Endothelial cell (in vitro differentiated cells): ENCODE measurements at places on chromosomes 2 and 18.

DNA sequence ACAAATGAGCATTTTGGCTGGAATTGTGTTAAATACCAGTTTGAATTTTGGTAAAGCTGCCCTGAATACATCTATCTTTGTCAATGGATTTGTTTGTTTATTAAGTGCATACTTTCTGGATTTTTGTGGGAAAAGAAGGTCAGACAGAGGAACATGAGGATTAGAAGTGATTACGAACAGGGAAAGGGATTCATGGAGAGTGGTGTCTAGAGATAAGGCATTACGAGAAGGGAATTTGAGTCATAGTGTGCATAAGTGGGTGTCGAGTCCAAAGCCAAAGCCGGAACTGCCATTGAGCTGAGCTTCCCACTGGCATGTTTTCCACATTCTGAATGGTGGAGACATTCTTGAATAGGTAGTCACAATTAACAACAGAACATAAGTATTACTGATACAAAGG is 68.9 kb upstream of the EFEMP1 start:
- no peak for DNase-seq

DNA sequence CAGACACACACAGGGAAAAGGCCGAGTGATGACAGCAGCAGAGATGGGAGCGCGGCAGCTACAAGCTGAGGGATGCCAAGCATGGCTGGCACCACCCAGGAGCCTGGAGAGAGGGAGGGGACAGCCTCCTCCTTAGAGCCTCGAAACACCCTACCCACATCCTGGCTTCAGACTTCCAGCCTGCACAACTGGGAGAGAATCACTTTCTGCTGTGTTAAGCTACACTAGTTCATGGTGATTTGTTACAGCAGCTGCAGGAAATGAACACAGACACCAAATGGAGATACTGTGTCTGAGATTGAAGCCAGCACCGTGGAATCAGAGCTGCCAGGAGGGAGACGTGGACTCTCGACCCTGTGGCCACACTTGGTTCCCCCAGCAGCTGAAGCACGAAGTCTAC is 27.5 kb upstream of the FOSL2 start:
- no peak for DNase-seq

- DNase-seq = no peak
These were observed 10.7 kb downstream of the LYPD1 start for GRCh38 chr2:132659331-132659730.

DNA sequence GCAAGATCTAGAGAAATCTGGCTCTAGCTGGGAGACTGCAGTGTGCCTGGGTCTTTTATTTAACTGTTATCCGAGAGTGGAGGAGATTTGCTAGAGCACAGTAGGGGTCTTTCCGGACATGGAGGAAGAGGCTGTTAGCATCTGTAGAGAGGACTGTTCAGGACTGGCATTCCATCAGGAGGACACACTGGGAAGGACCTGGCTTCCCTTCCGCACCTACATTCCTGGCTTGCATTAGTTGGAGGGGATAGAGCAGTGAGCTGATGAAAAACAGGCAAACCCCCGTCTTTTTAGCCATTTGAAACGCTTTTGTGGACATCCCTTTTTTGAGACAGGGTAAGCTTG is 874 bp upstream of the PIEZO2 start:
- no peak for DNase-seq

DNA sequence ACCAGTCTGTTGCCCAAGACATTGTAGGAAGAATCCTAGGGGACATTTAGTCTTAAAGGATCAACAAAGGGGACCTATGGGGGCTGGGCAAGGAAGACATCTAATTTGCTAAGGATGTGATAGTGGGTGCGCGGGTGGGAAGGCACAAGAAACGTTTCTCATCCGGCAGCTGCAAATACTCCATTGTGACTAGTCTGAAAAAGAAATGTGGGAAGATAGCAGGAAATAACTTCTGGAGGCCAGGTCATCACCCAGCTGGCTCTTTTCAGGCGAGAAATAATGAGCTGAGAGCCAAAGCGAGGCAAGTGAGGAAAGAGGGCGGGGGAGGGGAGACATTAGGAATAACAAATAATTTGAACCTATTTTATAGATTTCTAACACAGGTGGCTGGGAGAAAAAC is 70.3 kb upstream of the NCK2 start:
- no peak for DNase-seq

- no peak for DNase-seq
These were observed 24.1 kb downstream of the ST8SIA5 start for GRCh38 chr18:46732801-46733200.

GRCh38 chr2:8144785-8145184 is 537.1 kb upstream of the ID2 start:
- DNase-seq = no peak

DNA sequence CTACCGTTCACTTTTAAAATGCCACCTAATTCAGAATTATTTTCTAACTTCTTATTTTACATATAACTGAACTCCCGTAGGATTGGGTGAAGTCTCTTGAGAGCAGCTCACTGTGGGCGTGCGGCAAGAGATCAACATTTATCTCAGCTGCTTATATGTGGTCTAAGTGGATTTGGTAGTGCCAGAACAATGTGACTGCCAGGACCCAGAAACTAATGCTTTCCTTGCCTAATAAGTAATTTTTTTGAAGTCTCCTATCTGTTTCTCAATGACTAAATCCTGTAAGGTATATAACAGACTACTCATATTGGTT is 11.2 kb upstream of the NFE2L2 start:
- no peak for DNase-seq

- no peak for DNase-seq
These were observed 650.4 kb downstream of the RNF144A start for GRCh38 chr2:7567646-7568045.

DNA sequence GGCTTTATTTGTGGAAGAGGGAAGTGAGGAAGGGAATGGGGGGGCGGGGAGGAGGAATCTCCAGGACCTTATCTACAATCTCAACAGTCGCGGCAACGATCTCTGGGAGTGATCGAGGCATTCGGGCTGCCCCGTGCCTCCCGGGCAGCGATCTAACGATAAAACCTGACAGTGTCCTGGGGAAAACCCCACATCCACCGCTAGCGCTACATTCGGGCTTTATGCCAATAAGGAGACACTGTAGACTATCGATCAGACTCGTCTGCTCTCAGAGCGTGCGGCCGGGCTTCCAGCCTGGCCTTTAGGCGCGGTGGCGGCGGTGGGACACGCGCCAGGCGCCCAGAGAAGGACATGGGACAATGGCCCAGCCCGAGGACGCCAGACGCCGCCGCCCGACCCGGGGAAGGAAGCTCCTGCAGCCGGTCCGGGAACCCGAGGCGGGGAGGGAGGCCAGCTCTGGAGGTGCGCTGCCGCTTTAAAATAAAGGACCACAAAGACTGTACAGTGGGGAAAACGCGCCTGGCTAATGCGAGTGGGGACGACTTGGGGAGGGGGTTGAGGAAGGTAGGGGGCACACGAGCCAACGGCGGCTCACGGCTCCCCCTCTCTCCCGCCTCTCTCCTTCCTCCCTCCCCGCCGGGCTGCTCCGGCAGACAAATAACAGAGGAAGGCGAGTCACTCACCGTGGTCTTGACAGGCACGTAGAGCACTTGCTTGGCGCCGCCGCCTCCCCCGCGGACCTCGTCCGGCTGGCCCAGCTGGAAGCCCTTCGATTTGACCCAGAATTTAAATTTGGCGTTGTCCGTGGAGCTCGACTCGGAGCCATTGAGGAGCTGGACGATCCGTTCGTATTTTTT is 2.2 kb downstream of the NOL4 start:
- DNase-seq = peak; percentile 56

GRCh38 chr2:230714136-230714480 is 1.5 kb downstream of the CAB39 start:
- peak; percentile 10 for DNase-seq

DNA sequence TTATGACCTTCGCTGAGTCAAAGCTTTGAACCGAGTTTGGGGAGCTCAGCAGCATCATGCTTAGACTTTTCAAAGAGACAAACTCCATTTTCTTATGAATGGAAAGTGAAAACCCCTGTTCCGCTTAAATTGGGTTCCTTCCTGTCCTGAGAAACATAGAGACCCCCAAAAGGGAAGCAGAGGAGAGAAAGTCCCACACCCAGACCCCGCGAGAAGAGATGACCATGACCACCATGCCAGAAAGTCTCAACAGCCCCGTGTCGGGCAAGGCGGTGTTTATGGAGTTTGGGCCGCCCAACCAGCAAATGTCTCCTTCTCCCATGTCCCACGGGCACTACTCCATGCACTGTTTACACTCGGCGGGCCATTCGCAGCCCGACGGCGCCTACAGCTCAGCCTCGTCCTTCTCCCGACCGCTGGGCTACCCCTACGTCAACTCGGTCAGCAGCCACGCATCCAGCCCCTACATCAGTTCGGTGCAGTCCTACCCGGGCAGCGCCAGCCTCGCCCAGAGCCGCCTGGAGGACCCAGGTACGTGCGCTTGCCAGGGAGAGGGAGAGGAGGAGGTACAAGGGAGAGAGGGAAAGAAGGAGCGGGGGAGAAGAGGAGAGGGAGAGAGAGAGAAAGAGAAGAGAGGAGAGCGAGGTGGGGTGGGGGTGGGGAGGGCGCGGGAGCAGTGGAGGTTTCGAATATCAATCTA is at the start of gene DLX1:
TSS of gene DLX1 (plus strand) at position 48 of the 700 bp plus-strand sequence. CDS start at position 219, 171 bp downstream.
- DNase-seq = no peak

DNA sequence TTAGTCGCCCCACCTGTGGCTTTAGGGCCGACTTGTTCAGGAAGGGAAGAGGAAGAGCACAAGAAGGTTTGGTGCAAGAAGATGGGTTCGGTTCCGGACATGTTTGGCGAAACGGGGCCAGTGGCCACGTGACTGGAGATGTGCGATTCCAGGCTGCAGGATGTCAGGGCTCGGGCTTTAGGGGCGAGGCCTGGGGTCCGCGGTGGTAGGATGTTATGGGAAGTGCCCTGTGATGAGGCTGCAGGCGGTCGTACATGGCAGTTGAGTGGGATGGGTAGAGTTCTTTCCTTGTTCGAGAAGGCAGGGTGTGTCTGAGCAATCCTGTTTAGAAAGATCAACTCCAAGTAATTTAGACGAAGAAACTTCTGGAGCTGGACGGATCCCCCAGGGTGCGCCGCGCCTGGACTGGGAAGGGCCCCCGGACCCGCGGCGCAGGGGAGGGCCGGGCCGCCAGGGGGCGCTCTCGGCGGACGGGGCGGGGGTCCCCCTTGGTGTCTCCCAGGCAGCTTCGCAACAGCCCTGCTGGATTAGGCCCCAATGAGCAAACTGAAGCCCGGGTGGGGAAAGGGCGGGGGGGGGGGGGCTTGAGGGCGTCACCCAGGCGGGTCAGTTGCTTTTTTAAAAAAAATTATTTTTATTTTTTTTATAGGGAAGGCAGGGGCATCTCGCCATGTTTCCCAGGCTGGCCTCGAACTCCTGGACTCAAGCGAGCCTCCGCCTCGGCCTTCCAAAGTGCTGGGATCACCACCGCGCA is 17.2 kb upstream of the SDC1 start:
- peak; percentile 47 for DNase-seq

GRCh38 chr2:99027856-99028255 is 91.8 kb upstream of the CRACDL start:
- DNase-seq = no peak

DNA sequence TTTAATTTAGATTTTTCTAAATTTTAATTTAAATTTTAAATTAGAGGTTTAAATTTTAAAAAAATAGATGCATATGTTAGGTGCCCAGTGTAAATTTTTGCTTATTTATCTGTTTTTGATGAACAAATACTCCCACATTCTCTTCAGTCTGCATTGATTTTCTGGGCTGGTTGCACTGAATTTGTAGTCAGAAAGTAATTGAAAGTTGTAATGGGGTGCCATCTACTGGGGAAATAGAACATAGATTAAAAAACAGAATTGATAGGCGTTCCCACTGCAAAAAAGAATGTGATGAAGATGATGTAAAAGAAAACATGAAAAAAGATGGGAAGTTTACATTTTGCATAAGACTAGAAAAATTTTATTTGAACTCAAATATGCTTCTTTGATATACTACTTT is 51.7 kb upstream of the CCDC85A start:
- no peak for DNase-seq

DNA sequence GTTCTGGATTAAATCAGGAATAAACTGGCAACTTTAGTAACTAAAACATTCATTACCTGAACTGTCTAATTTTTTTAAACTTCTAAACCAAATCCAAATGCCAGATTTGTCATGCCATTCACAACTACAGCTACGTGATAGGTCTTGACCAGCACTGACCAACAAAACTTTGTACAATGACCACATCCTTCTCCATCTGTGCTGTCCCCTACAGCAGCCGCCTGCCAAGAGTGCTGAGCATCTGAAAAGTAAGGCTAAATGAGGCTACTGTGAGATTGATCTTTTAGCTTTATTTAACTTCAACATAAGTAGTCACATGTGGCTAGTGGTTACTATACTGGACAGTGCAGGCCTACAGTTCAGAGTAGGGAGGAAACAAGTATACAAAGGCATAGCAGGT is 7.6 kb downstream of the FAM168B start:
- no peak for DNase-seq

GRCh38 chr2:124314084-124314483 is 289.0 kb downstream of the CNTNAP5 start:
- DNase-seq = no peak

- no peak for DNase-seq
These were observed 189.4 kb upstream of the ACAA2 start for GRCh38 chr18:50002781-50003180.

DNA sequence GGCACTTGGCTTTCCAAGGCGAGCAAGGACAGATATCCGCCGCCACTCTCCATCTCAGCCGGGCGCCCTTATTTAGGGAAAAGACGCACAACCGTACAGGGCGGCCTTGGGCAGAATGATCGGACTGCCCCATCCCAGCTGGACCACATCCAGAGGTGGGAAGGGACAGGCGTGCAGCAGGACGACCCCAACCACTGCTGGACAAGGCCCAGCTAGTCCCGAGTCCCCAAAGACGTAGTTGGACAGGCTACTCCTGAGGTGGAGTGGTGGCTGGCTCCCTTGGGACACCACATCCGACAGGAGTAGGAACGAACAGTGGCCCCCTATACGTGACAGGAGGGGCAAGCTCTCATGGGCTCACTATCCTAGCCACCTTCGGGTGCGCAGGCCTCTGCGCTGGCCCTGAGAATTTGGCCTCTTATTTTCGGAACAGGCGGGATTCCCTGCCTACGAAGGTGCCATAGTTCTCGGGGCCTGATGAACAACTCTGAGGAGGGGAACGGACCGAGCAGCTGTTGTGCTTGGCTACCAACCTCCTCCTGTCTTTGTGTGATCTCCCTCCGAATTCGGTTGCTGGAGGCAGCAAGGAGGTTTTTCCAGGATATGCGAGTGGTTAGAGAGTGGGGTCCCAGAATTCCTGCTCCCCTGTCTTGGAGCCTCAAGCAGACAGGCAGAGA is 2.3 kb downstream of the FEV start:
- no peak for DNase-seq

DNA sequence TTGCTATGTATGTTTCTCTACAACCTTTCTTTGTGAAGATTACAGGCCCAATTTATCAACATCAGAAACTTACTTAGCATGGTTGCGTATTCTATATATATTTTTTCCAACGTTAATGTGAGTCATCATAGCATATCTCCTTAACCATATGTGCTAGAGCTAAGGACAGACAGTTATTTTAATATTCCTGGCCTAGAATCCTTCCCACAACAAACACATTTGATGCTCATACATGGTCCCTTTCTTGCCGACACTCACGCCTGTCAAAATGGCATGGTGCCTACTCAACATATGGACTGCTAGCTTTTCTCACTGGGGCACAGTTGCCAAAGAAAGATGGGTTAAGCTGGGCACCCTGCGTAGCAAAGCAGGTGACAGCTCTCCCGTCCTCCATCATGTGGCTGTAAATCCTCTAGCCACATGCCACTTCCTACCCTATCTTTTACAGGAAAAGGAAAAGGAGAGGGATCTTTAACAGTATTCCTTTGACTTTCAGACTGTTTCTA is 75.2 kb upstream of the GALNT5 start:
- DNase-seq = no peak
